ENCODE measurements at places on chromosomes 2 and 18.

DNA sequence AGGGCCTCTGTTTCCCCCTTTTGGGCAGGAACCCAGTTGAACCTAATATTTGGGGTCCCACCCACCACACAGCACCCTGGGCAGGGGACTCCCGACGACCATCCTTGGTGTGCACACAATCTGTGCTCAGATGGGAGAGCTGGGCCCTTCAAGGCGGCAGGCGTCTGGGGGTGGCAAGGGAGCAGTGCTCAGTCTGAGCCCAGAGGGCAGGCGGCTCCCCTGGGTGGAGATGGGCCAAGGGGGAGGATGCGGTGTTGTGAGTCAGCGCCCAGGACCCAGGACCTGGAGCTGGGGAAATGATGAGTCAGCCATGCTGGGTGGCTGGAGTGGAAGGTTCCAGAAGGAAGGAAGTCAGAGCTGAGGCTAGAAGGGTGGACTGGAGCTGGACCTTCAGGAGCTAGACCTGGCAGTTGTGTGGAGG lies 3.8 kb downstream of the PROM2 start:
- no peak for DNase-seq

DNA sequence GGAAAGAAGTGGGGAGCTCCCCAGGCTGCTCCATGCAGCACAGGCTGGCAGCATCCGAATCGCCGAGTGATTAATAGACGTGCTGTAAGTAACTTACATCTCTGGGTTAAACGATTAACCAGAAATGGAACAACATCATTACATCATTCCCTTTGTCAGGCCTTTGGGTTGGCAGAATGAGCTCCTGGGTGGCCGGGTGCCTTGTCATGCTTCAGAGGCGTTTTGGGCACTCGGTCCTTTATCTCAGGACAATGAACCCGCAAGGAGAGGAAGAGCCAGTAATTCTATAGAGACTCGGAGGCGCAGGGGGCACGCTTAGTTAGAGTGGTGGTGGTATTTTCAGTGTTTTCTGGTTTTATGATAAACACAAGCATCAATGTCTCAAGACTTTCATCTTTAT lies 146.9 kb upstream of the TPO start:
- DNase-seq: no peak

DNA sequence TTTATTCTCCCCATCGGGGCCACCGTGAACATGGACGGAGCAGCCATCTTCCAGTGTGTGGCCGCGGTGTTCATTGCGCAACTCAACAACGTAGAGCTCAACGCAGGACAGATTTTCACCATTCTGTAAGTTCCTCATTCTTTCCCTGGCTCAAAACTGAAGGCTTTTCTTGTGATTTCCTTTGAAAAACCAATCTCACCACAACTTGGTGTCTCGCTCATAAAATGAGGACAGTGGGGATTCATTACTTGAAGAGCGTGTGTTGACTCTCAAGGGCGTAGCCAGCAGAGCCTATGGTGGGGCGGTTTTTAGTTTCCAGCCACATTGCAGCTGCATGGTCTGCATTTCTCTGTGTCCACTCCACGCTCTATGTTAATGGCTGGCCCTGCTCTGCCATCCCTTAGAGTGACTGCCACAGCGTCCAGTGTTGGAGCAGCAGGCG lies 29.0 kb downstream of the SLC1A4 start:
- no peak for DNase-seq

DNA sequence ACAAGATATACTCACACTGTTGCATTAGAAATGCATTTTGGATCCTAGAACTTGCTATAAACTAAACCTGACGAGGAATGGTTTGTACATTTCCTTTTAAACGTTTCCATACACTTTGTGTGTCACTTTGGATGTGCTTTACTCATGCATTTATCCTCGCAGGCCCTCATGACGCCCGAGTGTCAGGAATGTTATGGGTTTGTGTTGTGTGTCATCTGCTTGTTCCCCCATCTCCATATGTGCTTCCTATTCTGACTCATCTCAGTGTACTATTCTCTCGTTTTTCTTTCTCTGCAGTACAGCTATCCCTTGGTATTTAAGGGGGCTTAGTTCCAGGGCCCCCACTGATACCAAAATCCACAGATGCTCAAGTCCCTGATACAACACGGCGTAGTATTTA lies 121.5 kb upstream of the RASGRP3 start:
- no peak for DNase-seq

DNA sequence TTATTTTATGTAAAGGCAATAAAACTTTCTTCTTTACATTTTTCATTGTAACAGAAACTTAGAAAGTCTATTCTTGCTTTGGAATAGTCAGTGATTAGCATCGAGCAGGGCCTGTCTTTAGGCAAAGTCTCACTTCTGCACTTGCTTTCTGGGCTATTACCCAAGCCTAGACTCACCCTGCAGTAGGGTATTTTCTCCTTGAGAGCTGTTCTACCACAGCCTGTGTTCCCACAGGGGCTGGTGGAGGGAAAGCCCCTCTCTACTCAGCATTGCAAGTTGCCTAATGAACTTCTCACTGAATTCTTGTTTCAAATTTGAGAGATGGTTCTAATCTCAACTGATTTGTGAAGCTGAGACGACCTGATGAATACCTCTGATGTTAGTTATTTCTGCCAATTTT lies 111.7 kb upstream of the KLHL14 start:
- no peak for DNase-seq

- no peak for DNase-seq
Measured at GRCh38 chr2:237388036-237388435, 25.9 kb downstream of the COL6A3 start.

GRCh38 chr2:160721089-160722040 lies 227.8 kb upstream of the RBMS1 start:
- DNase-seq: no peak

DNA sequence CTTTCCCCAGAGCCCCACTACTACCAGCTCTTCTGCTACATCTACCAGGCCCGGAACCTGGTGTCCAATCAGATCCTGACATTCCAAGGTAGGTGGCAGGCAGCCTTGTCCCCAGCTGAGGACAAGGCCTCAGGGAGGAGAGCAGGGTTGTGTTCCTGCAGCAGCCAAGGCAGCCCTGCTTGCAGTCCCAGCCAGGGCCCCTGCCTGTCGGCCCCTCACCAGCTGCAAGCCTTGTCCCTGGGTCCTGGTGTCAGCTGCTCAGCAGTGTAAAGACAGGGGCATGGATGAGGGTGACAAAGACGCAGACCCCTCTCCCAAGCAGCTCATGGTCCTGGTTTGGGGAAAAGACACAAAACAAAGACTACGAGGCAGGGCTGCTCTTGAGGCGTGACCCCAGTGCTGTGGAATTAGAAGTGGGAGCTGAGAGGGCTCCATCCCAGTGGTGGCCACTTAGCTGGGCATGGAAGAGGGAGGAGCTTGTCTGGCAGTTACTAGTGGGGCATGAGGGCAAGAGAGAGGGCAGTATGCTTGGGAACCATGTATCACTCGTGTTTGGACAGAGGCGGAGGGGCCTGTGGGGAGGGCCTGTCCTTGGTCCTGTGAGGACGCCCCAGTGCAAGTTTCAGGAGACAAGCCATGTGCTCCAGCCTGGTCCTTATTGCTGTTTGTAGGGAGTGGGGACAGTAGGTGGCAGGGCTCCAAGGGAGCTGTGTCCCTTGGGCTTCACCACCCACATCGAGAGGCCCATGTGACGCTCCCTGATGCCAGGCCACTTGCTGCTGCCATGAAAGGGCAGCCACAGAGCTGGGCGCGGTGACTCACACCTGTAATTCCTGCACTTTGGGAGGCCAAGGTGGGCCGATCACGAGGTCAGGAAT lies 47.5 kb downstream of the LMAN2L start:
- no peak for DNase-seq

DNA sequence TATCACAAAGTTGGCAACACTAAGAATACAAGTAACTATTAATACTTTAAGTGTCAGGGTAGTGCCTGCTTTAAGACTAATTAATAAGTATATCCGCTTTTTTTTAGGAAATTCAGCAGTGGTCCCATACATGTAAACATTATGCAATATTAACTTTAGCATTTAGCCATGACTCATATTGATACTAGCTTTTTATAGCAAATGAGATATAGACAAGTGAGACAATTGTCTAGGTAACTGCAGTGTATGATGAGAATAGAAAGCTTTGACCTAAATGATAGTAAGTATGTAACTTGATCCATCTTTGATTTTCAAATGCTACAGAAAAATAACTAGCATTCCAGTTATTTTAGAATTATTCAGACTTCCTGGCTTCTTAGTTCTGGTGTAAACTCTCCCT lies 27.4 kb upstream of the VRK2 start:
- DNase-seq: no peak

Data from stimulated activated naive CD4-positive, alpha-beta T cell (primary cell).